Stimulated activated CD4-positive, alpha-beta T cell treated with anti-CD3 and anti-CD28 coated beads, TNF-alpha, amount 100 ng/mL, for 4 hours (primary cell): ENCODE measurements at places on chromosomes 16 and 17.

- no peak for DNase-seq
Measured at GRCh38 chr16:82735673-82736091, 108.9 kb downstream of the CDH13 start.

- no peak for DNase-seq
Measured at GRCh38 chr16:17227278-17227677, 243.5 kb downstream of the XYLT1 start.

GRCh38 chr17:19249681-19250080, 12.5 kb downstream of the EPN2 start:
- DNase-seq, result no peak

DNA sequence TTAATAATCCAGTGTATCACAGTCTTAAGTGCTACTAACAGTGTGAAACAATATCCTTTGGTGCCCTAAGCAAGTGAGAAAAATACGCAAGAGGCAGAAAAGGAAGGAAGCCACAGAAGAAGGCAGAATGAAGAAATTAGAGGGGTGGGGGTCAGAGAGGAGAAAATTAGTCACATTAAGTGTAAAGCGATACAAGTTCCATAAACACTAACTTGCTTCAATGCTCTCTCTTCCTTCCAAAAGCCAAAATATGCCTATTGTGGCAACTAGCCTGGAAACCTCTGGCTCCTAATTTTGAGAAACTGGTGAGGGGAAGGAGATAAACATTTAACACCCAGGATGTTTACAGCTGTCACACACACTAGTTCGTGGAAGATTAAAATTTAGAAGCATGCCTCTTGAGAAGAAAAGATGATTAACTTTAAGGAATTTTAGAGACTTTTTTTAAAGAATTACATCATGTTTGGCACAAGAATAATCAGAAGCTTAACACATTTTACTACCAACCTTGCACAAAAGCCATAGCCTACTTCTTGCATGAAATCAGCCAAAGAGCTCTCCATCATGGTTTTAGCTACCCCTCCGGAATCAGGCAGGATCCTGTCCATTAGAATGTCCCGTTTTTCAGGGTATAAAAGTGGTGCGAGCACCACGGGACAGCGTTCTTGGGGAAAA, 44.7 kb downstream of the CNOT1 start:
- no peak for DNase-seq

DNA sequence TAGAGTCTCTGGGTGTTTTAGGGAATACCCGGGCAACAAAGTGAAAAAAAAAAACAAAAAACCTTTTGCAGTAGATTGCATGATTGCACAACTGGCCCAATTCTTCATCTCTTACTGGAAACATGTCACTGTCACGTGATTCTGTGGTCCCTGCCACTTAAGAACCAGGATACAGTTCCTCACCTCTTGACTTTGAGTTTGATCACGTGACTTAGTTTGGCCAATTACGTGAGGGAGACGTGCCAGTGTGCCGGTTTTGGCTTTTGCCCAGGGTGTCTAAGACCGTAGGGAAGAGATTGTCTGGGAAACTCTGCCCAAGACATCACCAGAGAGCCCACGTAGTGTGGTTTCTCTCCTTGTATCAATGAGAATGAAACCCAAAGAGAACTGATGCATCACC, 88.7 kb downstream of the GRIN2A start:
- DNase-seq, result no peak

GRCh38 chr16:301235-301634, 18.3 kb downstream of the PDIA2 start:
- DNase-seq, result no peak
